ENCODE measurements at places on chromosomes 11 and 22.

DNA sequence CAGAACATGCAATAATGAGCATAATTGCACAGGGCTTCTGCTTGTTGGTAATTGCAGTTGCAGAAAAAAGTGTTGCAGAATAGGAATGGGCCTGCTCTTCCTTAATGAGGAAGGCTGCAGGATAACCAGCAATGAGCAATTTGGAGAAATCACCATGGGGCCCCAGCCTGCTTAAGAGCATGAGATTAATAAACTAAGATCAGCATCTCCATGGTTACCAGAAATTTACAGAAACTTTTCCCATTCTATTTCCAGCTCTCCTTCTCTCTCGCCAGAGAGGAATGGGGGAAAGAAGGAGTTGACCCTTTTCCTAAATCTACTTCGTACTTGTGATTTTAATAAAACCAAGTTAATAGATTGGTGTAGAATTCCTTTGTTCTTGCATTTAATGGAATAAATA, 80.9 kb upstream of the CSNK2A3 start:
- H3K4me3 ChIP-seq = no peak overlapping the region
- H3K27ac ChIP-seq = no peak overlapping the region
- no peak for DNase-seq
- H3K27me3 ChIP-seq = peaks cover 18% of the 10 kb centered on the region
- peaks cover 5% of the 10 kb centered on the region for H3K36me3 ChIP-seq

GRCh38 chr11:121337740-121338272, 45.2 kb downstream of the SC5D start:
- DNase-seq = no peak
- no peaks in the 10 kb centered on the region for H3K36me3 ChIP-seq
- H3K27ac ChIP-seq = no peak overlapping the region
- H3K27me3 ChIP-seq = no peaks in the 10 kb centered on the region
- no peaks in the 10 kb centered on the region for H3K4me1 ChIP-seq

DNA sequence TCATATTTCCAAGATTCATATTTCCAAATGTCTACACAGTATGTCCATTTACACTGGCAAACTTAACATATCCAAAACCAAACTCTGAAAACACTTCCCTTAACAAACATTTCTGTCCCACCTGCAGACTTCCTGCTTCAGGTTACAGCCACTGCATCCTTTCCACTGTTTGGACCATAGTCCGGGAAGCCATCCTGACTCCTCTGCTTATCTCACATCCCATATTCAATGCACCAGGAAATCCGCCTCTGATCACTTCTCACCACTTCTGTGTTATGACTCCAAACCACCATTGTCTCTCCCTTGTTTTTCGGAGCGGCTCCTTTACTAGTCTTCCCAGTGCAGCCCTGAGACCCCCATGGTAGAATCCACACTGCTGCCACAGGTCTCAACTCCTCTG, 30.1 kb downstream of the HIRA start:
- H3K27ac ChIP-seq = no peak overlapping the region
- DNase-seq = no peak
- peaks cover 9% of the 10 kb centered on the region for H3K4me1 ChIP-seq
- no peaks in the 10 kb centered on the region for H3K27me3 ChIP-seq
- H3K36me3 ChIP-seq = no peaks in the 10 kb centered on the region

- H3K27ac ChIP-seq = no peak overlapping the region
- H3K4me3 ChIP-seq = no peak overlapping the region
- peaks cover 2% of the 10 kb centered on the region for H3K27me3 ChIP-seq
Observed at GRCh38 chr11:72369743-72370142, 64.6 kb downstream of the CLPB start.
